ENCODE measurements at places on chromosomes 3 and 15. TPM values are rescaled to one million over a fixed set of nuclear protein-coding genes. Genes with fewer than 3 reads are reported as not detected.

The NRROS gene
- total RNA-seq, result 2.0 TPM

- no peaks in the 10 kb centered on the region for H3K36me3 ChIP-seq
- no peak overlapping the region for H3K27ac ChIP-seq
- H3K4me1 ChIP-seq, result peaks cover 10% of the 10 kb centered on the region
Observed at GRCh38 chr3:129061023-129061887, 676 bp downstream of the GP9 start.

The RHCG gene
- 1.0 TPM for total RNA-seq

- peaks cover 47% of the 10 kb centered on the region for H3K4me1 ChIP-seq
- no peak for DNase-seq
- H3K4me3 ChIP-seq, result no peak overlapping the region
Observed at GRCh38 chr15:31338318-31338878, 11.8 kb downstream of the KLF13 start.

DNA sequence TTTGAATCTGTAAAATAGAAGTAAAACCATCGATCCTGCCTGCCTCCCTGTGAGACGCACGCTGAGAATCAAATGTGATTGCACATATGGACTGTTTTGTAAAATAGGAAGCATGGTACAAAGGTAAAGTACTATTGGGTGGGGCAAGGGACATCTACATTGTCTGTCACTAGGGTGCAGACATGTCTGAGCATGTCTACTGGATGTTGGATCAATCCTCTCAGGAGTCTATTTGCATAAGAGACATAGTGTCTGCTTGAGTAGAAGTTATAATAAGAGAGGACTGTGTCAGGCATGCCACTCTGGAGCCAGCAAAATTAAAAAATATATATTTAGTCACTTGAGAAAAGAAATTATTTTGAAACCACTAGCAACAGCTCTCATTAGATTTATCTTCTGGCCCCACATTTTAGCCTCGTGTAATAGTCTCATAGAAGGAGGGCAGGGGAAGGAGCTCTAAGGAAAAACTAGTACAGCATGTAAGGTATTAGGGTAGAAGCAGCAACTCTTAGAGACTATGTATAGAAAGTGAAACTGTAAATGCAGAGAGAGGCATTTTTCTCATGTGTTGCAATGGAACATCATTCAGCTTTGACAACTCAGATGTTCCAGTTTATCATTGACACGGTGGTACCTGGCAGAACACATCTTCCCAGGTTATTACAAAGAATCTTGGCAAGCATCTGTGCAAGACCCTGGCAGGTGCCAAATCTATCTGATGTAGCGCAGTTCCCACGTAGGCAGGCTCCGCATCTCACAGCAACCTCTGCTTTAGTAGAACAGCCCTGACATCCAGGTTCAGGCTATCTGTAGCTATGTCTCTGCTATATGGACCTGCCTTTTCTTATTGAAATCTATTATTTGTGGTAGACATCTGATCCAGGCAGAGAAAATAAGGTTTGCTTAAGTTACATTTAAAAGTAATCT, 85.2 kb upstream of the CHL1 start:
- no peaks in the 10 kb centered on the region for H3K36me3 ChIP-seq
- H3K4me3 ChIP-seq, result no peak overlapping the region
- no peak overlapping the region for H3K27ac ChIP-seq

The RYR3 gene
- total RNA-seq, result 0.41 TPM

The FAM3D gene
- total RNA-seq, result 4.7 TPM

- peaks cover 8% of the 10 kb centered on the region for H3K36me3 ChIP-seq
- H3K27me3 ChIP-seq, result no peaks in the 10 kb centered on the region
- no peak overlapping the region for H3K27ac ChIP-seq
- H3K4me1 ChIP-seq, result no peaks in the 10 kb centered on the region
- H3K4me3 ChIP-seq, result no peak overlapping the region
Observed at GRCh38 chr15:44718180-44718926, 7.0 kb downstream of the B2M start.

The GPR149 gene
- not detected for total RNA-seq

- no peak overlapping the region for H3K4me3 ChIP-seq
- H3K4me1 ChIP-seq, result no peaks in the 10 kb centered on the region
- no peak overlapping the region for H3K27ac ChIP-seq
- no peaks in the 10 kb centered on the region for H3K27me3 ChIP-seq
- H3K36me3 ChIP-seq, result no peaks in the 10 kb centered on the region
Observed at GRCh38 chr3:148078658-148079057, 619.0 kb upstream of the AGTR1 start.

DNA sequence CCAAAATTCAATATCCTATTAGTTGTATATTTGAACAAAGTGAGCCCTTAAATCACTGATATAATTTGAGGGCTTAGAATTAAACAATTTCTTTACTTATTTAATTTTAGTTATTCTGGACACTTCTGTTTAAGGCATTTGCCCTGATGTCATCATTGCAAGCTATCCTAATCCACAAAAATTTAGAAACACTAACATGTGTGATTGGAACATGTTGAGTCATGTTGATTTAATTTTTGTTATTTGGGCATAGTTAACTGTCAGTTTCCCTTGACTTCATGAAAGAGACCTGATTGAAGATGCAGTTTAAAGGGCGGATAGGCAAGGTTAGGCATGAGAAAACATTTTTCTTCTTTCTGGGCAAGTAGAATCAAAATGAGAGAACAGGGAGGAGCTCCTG, 682.6 kb downstream of the ROBO1 start:
- H3K4me1 ChIP-seq, result no peaks in the 10 kb centered on the region
- H3K4me3 ChIP-seq, result no peak overlapping the region
- no peaks in the 10 kb centered on the region for H3K36me3 ChIP-seq
- H3K27me3 ChIP-seq, result no peaks in the 10 kb centered on the region

GRCh38 chr15:69997161-69997485, 100.6 kb downstream of the TLE3 start:
- no peak overlapping the region for H3K27ac ChIP-seq
- no peaks in the 10 kb centered on the region for H3K4me1 ChIP-seq
- H3K4me3 ChIP-seq, result no peak overlapping the region
- H3K36me3 ChIP-seq, result no peaks in the 10 kb centered on the region

Measured in prostate gland (tissue), 2 donors.